ENCODE measurements at places on chromosomes 12 and 14.
A peak's percentile ranks its signal among the peaks of the same experiment; 100 is the strongest.

DNA sequence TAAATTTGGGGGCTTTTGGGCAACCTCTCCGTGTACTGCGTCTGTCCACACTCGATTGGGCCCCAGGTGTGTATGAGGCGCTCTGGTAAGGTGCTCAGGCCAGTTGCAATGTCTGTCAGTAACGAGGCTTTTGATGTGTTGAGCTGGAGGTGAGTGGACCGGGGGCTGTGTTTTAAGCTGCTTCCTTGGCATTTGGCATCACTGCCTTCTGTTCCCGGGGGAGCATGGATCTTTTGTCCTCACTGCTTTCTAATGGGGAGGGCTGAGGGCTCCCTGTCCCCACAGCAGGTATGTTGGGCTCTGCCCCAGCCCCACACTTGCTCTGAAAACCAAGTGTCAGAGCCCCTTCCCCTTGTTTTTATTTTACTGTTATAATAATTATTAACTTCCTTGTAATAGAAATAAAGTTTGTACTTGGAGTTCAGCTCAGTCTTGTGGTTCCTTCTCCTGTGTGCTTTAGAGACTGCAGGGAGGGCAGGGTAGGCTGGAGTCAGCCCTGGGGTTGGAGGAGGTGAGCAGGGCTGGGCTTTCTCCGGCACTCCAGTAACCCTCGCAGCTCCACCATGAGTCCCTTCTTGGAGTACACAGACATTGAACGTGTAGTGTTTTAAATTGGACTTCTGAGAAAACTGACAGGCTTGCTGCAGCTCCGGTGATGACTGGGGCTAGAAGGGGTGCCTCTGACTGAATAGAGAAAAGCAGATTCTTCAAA is 28.0 kb downstream of the TRAFD1 start:
- DNase-seq: no peak

DNA sequence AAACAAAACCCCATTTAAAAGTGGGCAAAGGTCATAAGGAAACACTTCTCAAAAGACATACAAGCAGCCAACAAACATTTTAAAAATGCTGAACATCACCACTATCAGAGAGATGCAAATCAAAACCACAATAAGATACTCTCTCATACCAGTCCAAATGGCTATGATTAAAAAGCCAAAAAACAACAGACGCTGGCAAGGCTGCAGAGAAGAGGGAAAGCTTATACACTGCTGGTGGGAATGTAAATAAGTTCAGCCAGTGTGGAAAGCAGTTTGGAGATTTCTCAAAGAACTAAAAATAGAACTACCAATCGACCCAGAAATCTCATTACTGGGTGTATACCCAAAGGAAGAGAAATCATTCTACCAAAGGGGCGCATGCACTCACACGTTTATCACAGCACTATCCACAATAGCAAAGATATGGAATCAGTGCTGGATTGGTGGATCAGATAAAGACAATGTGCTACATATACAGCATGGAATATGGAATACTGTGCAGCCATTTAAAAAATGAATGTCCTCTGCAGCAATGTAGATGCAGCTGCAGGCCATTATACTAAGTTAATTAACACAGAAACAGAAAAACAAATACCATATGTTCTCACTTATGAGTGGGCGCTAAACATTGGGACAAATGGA is 102.1 kb upstream of the DAAM1 start:
- no peak for DNase-seq

DNA sequence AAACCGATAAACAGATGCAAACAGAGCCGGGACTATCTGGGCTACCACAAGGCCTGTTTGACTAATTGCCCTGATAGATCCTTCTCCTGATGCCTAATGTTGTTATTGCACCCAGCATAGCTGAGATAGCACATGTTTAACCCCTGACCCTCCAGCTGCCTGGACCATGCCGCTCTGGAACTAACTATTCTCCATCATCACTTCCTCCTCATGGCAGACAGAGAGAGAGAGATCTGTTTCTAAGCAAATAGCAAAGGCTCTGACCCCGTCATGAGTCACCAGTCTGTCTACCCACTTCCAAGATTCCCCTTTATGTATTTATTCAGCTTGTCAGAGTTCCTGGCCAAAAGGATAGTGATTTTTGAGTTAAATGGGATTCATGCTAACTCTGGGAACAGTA is 58.2 kb upstream of the FLRT2 start:
- peak; percentile 57 for DNase-seq

GRCh38 chr12:115209230-115209629 is 525.3 kb upstream of the TBX3 start:
- no peak for DNase-seq

DNA sequence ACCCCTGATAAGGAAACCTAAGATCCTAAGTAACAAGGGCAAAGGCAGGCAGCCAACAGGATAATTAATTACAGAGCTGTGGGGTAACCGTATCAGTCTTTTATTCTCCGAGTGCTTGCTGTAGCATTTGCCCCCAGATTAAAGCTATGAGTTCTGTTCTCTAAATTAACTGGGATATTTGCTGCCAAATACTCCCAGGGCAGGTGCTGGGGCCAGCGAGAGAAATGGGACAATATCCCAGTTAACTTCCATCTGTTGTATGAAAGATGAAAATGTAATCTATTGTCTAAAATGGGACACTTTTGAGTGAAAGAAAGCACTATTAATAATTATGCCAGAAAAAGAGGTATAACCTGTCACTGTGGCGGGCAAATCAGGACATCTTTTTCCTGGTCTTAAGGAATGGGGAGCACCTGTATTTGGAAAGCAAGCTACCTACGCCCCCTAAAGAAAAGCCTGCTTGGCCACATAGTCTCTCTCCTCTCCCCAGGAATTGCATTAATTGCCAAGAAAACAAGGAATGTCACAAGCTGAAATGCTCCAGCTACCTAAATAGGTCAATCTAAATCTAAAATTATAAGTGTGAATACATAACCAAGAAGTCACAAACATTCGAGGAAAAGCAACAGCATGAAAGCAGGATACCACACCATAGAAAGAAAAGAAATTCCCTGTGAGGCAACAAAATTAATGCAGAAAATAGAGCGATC is 26.7 kb upstream of the CFAP54 start:
- no peak for DNase-seq

- no peak for DNase-seq
Measured at GRCh38 chr14:50947446-50947845, 3.2 kb upstream of the PYGL start.

DNA sequence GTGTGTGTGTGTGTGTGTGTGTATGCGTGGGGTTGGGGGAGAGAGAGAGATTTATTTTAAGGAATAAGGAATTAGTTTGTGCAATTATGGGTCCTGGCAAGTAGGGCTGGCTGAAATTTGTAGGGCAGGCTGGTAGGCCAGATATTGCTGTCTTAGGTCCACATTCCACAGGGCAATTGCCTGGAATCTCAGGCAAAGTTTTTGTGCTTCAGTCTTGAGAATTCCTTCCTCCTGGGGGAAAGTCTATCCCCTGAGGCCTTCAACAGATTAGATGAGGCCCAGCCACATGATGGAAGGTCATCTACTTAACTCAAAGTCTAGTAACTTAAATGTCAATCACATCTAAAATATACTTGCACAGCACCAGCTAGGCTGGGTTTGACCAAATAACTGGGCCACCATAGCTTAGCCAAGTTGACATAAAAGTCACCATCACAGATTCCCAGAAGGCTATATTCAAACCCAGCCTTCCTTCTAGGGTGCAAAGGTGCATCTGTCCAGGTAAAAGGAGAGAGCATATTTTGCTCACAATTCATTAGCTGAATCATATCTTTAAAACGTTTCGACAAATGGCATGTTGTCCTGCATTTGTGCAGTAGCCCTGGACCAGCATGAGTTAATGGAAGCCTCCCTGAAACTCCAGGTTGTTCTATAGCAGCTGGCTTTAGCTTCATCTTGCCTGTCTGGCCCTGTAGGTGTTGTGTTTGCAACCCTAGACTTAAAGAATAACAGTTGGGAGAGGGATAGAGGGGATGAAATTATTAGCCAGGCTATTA is 63.1 kb downstream of the C14orf132 start:
- DNase-seq: no peak

DNA sequence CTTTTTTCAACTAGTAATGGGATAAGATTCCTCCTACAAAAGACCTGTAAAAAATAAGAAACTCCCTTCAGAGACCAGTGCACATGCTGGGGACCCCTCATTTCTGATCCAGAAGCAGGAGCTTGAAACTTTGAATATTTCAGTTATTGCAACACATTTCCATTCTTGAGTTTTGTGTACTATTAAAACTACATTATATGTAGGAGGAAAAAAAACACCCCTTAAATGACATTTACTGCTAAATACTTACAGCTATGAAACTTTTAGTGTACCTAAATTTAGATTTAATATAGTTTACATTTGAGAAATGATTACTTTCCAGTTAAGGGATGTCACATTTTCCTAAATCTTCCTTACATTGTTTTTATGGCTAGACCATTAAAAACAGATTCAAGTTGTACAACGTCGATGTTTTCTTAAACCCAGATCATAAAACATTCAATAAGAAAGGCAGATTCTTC is 4.1 kb downstream of the LRIG3 start:
- DNase-seq: no peak

GRCh38 chr12:115149279-115149678 is 465.3 kb upstream of the TBX3 start:
- DNase-seq: no peak

GRCh38 chr14:71238835-71239234 is 331.6 kb downstream of the PCNX1 start:
- DNase-seq: peak; percentile 37

GRCh38 chr12:76690921-76691700 is 72.8 kb upstream of the ZDHHC17 start:
- DNase-seq: no peak

- no peak for DNase-seq
Measured at GRCh38 chr14:83706231-83706954, 1823.6 kb upstream of the FLRT2 start.

DNA sequence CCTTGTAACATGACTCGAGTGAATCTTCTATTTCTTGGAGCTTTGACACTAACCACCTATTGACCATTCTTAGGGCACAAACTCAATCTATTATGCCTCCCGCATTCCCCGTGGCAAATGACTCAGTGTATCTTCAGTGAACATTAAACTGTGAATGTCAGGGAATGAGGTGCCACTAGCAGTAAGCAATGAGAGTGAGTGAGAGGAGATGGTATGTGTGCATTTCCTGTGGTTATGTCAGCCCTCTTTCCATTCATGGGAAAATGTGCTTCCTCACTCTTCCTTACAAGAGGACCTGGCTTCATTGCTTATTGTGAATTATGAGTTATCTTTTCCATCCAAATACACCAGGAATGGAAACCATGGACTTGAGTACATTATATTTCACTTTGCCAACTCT is 229.2 kb downstream of the EMP1 start:
- no peak for DNase-seq

- DNase-seq: no peak
Measured at GRCh38 chr14:86104691-86105265, 574.8 kb downstream of the FLRT2 start.

GRCh38 chr12:56087220-56087619 is 7.3 kb downstream of the ERBB3 start:
- no peak for DNase-seq

GRCh38 chr14:104342435-104343293 is 204.3 kb downstream of the KIF26A start:
- DNase-seq: no peak

GRCh38 chr14:71399057-71399487 is 491.8 kb downstream of the PCNX1 start:
- DNase-seq: peak; percentile 97

- no peak for DNase-seq
Measured at GRCh38 chr14:33352821-33353220, 414.1 kb downstream of the NPAS3 start.

DNA sequence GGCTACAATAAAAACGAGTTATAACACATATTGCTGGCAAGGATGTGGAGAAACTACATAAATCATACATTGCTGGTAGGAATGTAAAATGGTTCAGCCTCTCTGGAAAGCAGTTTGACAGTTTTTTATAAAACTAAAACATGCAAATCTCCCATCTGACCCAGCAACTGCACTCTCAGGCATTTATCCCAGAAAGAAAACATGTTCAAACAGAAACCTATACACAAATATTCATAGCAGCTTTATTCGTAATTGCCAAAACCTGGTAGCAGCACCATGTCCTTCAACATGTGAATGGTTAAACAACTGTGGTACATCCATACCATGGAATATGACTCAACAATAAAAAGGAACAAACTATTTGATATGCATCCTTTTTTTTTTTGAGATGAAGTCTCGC is 10.1 kb upstream of the TMCC3 start:
- no peak for DNase-seq

GRCh38 chr12:41418586-41418985 is 230.5 kb downstream of the PDZRN4 start:
- no peak for DNase-seq

DNA sequence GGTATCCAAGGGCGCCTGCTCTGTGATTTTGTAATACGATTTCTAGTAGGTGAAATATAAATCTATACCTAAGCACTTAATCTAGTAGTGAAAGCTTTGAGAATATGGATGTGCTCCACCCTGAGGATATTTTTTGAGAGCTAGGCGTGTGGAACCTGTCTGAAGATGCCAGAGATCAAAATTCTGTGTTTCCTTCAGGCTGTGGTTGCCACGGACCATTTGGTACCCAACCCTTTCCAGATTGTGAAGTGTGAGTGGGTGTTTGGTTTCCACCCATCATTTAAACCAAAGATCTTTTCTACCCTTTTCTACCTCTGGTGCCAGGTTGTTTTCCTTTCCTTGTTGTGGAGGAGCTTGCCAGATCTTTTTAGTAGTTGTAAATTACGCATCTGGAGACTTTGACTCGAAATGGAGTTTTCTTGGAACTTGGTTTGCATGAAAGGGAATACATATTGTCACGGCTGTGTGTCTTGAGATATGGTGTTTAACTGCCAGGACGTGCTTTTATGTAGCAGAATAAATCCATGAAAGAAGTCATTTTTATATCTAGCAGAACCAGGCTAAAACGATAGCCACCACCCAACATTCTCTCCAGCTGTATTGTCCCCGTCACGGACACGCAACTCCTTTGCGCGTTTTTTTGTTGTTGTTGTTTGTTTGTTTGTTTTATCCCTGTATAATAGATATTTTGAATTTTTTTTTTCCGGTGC is 2.2 kb downstream of the LRFN5 start:
- DNase-seq: no peak

- DNase-seq: no peak
Measured at GRCh38 chr12:131157743-131158142, 204.0 kb downstream of the ADGRD1 start.

- no peak for DNase-seq
Measured at GRCh38 chr12:19088606-19089005, 40.9 kb upstream of the PLEKHA5 start.

DNA sequence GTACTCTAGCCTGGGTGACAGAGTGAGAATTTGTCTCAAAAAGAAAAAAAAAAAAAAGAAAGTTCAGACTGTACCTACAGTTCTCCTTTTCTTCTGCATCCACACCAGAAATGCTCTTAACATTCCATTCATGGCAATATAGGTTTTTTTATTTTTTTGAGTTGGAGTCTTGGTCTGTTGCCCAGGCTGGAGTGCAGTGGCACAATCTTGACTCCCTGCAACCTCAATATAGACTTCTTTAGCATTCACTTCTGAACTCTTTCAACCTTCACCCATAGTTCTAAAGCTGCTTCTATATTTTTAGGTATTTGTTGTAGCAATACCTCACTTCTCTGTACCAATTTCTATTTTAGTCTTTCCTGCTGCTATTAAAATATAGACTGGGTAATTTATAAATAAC is 1095.7 kb downstream of the FLRT2 start:
- no peak for DNase-seq
